ENCODE measurements at places on chromosomes 6 and 20. TPM values are rescaled to one million over a fixed set of nuclear protein-coding genes. Genes with fewer than 3 reads are reported as not detected.

DNA sequence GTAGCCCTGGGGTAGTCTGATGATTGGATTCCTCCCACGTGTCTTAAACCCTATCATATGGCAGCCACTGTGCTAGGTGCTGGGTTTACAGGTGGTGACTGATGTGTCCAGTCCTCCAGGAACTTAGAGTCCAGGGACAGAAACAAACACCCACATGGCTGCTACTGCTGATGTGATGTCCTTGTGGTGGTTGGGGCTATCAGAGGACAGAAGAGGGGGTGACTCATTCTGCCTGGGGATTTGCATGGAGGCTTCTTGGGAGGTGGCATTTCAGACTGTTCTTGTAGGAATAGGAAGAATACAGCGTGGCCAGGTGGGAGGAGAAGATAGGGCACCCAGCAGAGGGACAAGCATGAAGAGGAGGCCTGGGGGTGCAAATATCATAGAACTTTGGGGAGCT is 9.8 kb downstream of the RAET1G start:
- no peak for DNase-seq

- no peak for DNase-seq
Measured at GRCh38 chr20:63831993-63832686, 1.1 kb upstream of the ZBTB46 start.

DNA sequence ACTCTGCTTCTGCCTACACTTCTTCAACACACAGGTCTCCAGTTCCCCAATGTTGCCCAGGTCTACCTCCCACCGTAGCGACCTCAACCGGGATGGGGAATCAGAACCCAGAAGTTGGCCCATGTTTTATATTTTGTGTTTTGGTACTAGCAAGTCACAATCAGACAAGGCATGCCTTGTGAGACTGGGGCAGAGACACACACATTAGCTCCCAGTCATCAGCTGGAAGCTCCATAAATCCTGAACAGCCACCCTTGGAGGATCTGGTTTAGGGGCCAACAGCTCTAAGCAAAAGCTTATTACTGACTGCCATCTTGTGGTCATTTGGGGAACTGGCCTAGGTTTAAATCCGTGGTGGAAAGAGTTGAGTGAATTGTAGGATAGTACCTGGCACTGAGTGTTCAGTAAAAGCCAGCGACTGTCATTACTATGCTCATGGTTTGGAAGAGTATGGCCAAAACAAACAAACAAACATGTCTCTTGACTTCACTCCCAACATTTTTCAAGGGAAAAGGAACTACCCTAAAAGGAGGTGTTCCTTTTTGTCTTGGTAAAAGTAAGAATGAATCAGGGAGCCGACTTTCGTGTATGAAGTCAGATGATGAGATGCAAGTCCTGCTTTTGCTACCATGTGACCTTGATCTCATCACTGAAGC is 40.5 kb downstream of the PIM1 start:
- peak; percentile 92 for DNase-seq

GRCh38 chr6:25971187-25971821 is 8.7 kb downstream of the TRIM38 start:
- DNase-seq, result peak; percentile 63

DNA sequence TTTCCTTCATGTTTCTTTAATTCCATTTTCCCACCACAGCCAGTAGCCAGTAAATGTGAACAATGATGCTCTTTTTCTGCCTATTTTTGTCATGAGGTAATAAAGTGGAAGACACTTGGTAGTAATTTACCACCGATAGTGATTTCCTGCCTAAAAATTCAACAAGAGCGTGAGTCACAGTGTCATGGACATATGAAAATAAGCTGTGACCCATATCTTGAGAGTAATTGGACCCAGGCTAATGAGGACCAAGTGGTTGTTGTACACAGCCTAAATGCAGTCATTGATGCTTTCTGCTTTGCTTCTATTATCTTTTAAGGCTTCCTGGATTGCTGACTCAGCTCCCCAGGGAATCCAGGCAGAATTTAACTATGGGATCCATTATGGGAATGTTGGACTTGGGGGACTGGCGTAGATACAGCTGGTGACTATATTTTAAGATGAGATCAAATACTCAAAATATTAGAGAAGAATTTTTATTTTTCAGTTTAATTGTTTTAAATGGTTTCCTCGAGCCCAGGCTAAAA is 265.9 kb upstream of the FERMT1 start:
- no peak for DNase-seq

GRCh38 chr6:142740449-142740848 is 204.5 kb downstream of the HIVEP2 start:
- DNase-seq, result no peak

The STX11 gene
- total RNA-seq, result 17.8 TPM

DNA sequence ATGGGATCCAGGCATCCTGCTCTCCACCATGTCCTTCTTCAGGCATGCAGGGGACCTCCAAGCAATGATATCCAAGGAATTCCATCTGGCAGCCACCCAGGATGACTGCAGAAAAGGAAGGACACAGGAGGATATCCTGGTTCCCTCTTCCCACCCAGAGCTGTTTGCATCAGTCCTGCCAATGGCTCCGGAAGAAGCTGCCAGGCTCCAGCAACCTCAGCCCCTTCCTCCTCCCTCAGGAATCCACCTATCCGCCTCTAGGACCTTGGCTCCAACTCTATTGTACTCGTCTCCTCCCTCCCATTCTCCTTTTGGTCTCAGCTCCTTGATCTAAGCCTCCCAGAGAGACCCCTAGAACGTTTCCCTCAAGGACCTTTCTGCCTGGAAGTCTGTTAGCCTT is 733 bp upstream of the PSORS1C2 start:
- DNase-seq, result peak; percentile 20

The PROCR gene
- 44.5 TPM for total RNA-seq

The MRPS26 gene
- total RNA-seq, result 30.6 TPM

- DNase-seq, result no peak
Measured at GRCh38 chr6:56363796-56364430, 116.5 kb upstream of the COL21A1 start.

The PPIL6 gene
- total RNA-seq, result 1.4 TPM

DNA sequence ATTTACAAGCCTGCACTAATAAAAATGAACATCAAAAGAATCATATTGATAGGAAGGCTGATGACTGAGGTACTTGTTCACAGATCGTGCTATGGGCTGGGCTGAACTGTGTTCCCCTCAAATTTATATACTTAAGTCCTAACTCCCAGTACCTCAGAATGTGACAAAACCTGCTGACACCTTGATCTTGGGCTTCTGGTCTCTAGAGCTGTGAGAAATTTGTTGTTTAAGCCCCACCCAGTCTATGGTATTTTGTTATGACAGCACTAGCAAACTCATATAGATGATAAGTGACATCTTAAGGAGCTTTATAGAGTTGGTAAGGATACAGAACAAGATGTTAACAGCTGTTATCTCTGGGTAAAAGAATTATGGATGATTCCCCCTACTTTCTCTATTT is 13.8 kb downstream of the UBE2V1 start:
- DNase-seq, result no peak

GRCh38 chr6:43871933-43872332 is 101.9 kb downstream of the VEGFA start:
- DNase-seq, result no peak

DNA sequence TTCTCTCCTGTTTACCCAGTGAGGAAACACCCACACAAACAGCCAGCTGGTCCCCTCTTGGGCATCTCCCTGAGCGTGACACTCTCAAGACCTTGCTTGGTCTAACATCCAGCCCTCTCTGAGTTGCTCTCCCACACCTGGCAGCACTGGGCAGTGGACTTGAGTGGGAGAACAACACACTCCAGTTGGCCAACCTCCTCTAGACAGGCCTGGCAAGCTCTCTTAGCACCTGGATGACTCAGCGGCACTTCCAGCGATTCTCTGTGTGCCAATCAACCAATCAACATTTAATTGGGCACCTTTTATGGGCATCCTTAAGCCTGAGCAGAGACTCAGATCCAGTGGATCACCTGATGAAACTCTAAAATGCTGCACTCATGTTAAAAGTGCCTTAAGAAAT is 76.6 kb upstream of the QKI start:
- DNase-seq, result no peak

The NRSN1 gene
- total RNA-seq, result 6.5 TPM

The CPXM1 gene
- total RNA-seq, result 18.1 TPM

GRCh38 chr6:109595998-109596397 is 95.0 kb downstream of the AK9 start:
- no peak for DNase-seq
